EL (cell line): ENCODE measurements at places on chromosomes 11 and 22.

DNA sequence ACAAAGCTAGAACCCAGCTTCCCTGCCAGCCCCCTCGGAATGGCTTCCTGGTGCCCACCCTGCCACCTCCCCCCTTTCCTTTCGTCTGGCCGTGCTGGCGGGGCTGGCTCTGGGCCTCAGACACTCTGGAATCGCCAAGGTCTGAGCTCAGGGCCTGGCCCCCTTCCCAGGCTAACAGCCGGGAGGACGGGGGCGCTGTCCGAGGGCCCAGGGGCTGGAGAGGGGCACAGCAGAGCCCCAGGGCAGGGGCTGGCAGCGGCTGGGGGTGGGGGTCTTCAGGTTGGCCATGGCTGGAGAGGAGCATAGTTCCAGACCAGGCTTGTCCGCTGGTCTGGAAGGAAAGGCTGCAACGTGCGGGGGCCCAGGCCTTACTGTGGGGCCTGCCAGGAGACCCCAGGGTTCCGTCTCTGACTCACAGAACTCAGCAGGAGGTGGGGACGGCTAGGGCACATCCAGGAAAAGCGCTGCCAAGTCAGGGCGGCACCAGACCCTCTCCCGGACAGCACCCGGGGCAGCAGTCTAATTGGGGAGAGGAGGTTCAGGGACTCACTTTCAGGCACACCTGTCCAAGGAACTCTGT, 861 bp upstream of the LTBP3 start:
- no peak for DNase-seq

DNA sequence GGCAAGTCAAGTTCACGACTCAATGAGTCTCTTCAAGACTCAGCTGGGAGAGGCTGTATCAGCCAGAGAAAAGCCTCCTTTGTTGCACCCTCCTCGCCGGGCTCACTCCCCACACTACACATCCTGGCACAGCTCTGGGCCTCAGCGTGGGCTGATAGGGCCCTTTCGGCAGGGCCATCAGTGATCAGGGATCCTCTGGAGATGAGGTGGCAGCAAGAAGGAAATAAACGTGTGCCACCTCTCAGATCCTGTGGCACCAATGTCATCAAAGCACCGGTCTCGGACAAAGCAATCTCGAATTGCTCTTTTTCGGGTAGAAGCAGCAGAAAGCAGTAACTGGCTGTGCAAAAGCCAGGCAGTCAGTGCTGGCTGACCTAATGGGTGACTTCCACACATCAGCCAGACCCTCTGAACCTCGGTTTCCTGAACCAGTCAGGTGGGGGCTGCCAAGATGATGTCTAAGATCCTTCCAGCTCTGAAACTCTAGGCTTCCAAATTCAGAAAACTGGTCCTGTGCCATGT, 2.1 kb downstream of the EHD1 start:
- DNase-seq, result no peak

GRCh38 chr22:43925433-43926348, 2.1 kb downstream of the PNPLA3 start:
- DNase-seq, result no peak

GRCh38 chr11:115249061-115249578, 255.1 kb downstream of the CADM1 start:
- DNase-seq, result no peak

GRCh38 chr22:44020981-44021380, 3.1 kb upstream of the PARVB start:
- peak; percentile 21 for DNase-seq

- DNase-seq, result no peak
Measured at GRCh38 chr11:128894685-128895084, 3.5 kb downstream of the KCNJ5 start.

- no peak for DNase-seq
Measured at GRCh38 chr11:46347637-46348311, 511 bp downstream of the DGKZ start.

GRCh38 chr11:120182790-120183491, 27.9 kb upstream of the OAF start:
- no peak for DNase-seq

DNA sequence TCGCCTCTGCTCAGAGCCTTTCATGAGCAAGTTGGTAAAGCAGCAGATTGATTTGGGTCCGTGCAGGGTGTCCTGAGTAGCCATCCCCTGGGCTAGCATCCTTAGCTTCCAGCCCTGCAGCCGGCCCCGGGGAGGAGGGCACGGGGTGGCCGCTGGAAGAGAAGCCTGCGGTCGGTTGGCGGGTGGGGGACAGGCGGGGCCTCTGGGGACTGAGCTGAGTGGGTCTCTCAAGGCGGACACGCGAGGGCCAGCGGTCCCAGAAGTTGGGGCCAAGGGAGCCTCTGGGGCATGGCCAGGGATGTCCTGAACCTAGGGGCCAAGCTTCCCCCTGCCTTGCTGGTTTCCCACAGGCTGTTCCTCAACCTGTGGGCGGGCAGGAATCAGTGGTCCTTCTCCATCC, 143.0 kb downstream of the TBC1D22A start:
- no peak for DNase-seq

- no peak for DNase-seq
Measured at GRCh38 chr11:116481126-116481675, 291.6 kb downstream of the BUD13 start.

DNA sequence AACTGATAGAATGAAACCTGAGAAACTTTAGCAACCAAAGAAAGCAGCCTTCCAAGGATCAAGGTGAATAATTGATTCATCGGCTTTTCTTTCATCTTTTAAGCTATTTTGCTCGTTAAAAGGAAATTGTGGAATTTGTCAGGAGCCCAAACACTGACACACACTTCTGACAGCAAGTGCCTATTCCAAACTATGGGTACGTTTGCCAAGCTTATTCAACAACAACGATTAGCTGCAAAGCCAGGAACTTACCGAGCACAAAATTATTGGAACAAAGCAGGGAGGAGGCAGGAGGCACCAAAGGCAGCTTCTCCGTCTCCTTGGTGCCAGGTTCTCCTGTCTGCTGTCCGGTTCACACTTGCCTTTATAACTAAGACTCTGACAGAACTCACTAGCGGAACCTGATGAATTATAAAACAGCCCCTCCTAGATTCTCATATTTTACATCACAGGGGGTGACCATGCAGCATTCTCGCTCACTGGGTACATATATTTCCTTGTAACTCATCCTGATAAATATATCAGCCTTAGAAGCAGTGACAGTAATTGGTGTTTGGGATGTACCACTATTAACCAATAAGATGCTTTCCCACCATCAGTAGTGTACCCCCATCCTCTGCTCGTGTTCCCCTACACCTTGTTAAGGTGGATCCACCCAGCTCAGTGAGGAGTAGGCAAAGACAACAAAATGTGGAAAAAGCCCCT, 395.9 kb upstream of the CCDC90B start:
- no peak for DNase-seq

DNA sequence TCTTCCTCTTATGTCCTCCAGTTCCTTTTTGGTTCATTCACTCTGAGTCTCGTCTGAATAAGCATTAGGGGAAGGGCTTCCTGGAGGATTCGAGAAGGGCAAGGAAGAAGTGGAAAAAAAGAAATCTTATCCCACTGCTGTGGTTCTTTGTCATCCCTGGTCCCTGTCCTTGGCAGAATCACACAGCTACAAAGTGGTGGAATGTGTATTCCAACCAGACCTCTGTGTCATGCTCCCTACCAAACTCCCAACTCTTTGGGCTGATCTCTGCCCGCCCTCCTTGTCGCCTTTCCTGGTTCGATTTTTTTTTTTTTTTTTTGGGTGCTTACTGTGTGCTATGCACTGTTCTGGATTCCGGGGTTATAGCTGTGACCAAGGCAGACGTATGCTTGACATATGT, 61.0 kb downstream of the TEAD1 start:
- DNase-seq, result no peak

- DNase-seq, result no peak
Measured at GRCh38 chr11:2987881-2988861, 4.0 kb downstream of the NAP1L4 start.

DNA sequence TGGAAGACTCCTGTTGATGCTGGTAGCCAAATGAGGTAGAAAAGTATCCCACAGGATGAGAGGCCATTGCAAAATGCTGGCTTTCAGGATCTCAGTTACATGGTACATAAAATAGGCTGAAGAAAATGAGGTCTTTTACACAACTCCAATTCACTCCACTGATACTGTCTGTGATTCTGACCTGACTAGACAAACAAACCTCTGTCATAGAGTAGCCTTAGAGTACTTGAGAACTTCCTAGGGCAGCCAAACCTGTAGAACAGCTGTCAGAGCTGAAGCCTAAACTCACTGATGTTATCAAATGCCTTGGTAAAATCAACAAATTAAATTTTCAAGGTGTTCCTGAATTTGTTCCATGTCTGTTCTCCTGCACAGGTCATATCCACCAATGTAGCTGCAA, 26.2 kb upstream of the POGLUT3 start:
- no peak for DNase-seq

DNA sequence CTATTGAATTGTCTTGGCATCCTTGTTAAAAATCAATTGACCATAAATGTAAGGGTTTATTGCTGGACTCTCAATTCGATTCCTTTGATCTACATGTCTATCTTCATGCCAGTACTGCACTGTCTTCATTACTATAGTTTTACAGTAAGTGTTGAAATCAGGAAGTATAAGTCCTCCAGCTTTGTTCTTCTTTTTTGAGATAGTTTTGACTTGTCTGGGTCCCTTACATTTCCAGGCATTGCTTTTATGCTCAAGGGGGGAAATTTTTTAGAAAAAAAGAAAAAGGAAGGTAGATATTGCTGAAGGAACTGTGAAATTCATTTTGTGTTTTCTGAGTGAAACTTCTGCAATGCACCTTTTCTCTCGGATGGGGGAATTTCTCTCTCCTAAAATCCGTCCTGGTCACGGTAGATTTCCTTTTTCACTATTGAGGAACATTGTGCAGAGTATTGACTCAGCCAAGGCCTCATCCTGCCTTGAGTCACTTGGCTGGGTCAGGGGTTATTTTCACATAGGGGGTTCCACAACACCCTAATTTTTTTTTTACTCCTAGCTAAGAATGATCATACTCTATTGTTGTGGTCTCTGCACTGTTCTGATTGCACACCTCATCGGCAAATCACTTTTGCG, 2.8 kb upstream of the ACER3 start:
- DNase-seq, result no peak

- peak; percentile 41 for DNase-seq
Measured at GRCh38 chr11:76598426-76598839, 72.1 kb downstream of the LRRC32 start.

- DNase-seq, result no peak
Measured at GRCh38 chr11:73991471-73992006, 8.9 kb upstream of the UCP2 start.

- peak; percentile 19 for DNase-seq
Measured at GRCh38 chr11:118211006-118211405, 13.8 kb downstream of the JAML start.

GRCh38 chr11:133500435-133500834, 31.9 kb downstream of the OPCML start:
- no peak for DNase-seq

GRCh38 chr11:67996622-67997474, 7.0 kb downstream of the UNC93B1 start:
- peak; percentile 37 for DNase-seq

DNA sequence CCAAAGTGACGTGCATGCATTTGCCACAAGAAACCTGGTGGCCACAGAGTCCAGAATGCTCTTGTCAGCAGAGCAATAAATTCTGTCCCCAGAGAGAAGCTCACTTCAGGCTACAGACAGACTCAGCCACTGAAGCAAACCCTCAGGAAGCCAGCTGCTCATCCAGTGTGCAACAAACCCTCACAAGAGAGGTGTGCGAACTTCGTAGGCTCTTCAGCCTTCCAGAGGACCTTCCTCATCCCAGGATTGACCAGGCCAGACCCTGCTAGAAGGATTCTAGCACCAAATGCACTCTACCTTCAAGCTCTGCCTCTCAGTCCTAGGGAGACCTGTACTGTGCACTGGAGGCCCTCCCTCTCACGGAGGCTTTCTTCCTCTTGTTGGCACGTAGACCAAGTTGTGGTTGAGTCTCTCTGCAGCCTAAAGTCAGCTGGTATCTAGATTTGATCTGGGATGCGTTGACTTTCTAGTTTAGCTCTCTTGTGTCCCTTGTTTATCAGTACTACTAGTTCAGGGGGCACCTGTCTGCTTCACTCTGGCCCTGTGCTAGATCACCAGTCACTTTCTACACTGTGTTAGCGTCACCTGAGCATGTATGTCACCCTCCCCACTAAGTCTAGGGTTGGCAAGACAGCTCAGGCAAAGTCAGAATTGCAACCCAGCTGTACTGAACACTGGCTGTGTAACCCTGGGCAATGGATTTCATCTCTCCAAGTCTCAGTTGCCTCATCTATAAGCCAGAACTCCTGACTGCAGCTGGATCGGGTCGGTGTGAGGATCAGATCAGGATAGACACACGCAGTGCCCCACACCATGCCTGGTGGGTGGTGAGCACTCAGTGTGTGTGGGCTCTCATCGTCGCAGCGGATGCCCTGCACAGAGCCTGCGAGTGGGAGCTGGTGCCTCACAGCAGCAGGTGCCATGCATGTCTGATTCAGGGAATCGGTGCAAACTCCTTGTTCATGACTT, 22.1 kb upstream of the TMPRSS13 start:
- DNase-seq, result no peak

DNA sequence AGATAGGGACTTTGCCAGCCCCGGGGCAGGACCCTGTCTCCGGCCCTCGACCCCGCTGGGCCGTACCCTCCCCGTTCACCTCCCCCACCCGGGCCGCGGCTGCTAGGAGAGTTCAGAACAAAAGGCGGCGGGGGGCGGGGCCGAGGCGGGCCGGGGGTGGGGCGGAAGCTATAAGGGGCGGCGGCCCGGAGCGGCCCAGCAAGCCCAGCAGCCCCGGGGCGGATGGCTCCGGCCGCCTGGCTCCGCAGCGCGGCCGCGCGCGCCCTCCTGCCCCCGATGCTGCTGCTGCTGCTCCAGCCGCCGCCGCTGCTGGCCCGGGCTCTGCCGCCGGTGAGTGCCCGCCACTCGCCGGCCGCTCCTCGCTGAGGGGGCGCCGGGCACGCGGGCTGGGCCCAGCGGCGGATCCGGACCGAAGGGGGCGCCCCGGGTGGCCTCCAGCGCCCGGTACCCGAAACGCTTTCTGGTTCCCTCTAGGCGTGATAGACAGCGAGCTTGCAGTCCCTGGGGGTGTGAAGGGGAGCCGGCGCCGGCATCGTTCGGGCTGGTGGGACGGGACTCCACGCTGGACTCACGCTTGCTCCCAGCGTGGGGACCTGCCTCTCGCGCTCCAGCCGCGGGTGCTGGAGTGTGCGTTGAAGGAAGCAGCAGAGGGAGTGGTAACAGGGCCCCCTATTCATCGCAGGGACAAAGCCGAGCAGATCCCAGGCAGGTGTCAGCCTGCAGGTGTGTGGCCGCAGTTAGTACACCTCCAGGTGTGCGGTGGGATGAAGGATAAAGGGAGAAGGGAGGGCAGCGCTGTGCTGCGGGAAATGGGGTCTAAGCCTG, at the start of gene MMP11:
MMP11 (plus strand) TSS at position 201 of the 825 bp plus-strand sequence; CDS start at position 223, 22 bp downstream.
- peak; percentile 62 for DNase-seq

- no peak for DNase-seq
Measured at GRCh38 chr11:44774731-44775130, 48.0 kb downstream of the TSPAN18 start.

DNA sequence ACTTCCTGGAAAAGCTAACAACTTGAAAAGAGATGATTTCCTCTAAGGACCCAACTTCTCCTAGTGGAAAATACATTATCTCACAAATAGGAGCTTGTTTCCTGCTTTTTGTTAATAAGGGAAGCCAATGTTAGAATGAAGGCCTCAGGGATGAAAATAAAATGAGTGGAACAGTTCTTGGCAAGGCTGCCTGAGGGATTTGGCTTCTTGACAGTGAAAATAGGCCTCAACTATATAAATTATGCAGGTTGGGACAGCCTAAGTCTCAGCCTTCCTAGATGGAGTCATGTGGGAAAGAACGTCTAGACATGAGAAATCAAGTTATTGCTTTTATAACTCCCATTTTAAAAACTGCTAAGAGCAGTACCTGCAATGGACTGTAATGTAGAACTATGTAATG, 92.8 kb upstream of the FIBIN start:
- no peak for DNase-seq
